ENCODE measurements at places on chromosomes 5 and 9. TPM values are rescaled to one million over a fixed set of nuclear protein-coding genes. Genes with fewer than 3 reads are reported as not detected.

DNA sequence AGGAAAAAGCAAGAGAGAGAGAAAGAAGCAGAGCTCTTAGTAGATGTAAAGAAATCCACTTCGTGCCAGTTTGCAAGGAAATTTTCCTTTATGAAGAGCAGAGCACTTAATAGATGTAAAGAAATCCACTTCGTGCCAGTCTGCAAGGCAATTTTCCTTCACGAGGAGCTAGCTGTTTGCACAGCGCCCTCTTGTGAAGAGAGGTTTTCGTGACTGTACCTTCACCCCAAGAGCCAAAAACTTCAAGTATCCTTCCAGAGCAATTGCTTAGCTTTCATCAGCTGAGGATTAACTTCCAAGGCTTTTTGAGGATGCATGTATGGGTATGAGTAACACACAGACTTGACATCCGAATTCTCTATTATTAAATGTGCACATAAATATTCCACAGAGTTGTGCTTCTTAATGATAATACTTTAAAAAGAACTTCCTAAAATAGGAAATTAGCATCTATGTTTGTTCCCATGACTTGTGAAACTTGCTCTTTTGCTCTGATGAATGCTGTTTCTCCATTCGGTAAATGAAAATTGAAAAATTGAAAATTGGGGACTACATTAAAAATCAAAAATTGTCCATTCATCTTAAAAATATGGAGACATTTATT, 525.6 kb downstream of the PDE4D start:
- DNase-seq: peak; percentile 52

DNA sequence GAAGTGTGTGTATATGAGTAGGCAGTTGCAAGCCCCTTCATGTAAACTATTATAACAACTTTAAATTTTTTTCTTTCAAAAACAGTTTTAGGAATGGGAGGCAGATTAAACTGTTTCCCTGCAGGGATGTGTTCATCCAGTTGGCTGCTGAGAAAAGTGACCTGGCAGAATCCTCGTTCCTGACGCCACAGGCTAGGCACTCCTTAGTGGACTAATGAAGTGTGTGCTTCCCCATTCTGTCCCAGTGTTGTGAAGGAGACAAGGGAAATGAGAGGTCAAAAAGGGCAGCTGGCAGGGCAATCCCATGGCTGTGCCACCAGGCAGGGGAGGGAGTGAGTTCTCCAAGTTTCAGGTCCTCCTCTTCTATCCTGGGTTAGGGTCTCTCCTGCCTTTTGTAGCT, 59.8 kb downstream of the FOXD1 start:
- no peak for DNase-seq

The FOXI1 gene
- total RNA-seq: 0.10 TPM

The EGFLAM gene
- 22.2 TPM for total RNA-seq

The GRXCR2 gene
- not detected for total RNA-seq

DNA sequence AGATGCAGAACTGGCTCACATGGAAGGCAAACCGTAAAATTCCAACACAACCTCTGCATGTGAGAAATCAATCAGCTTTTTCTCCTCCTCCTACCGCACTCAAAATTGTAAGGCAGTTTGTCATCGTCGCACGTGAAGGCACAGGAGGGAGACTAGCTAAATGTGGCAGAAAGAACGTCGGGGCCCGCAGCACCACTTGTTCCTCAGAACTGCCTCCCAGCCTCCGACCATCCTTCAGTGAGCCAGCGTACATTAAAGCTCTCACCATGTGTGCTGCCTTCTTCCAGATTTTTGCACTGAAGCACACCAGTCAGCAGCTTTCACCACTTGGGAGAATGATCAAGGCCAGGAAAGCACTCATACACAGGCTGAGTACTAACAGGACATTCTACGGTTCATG, 105.9 kb downstream of the RFX3 start:
- DNase-seq: no peak

GRCh38 chr5:67042176-67043003, 154.2 kb downstream of the CD180 start:
- DNase-seq: no peak

GRCh38 chr5:139658928-139659667, 10.9 kb downstream of the CXXC5 start:
- no peak for DNase-seq

GRCh38 chr5:124030043-124030491, 518.1 kb downstream of the CSNK1G3 start:
- DNase-seq: peak; percentile 76

- no peak for DNase-seq
These were observed 200.0 kb upstream of the ANKRD55 start for GRCh38 chr5:56433039-56433617.

The SCGB3A2 gene
- total RNA-seq: not detected

The CD14 gene
- total RNA-seq: 52.3 TPM

Measured in skin of body (tissue), 3 donors.